Foreskin keratinocyte (primary cell): ENCODE measurements at places on chromosomes 6 and 20. TPM values are rescaled to one million over a fixed set of nuclear protein-coding genes. Genes with fewer than 3 reads are reported as not detected.

The OTOR gene
- total RNA-seq, result not detected in 2 replicates

The LAMA2 gene
- total RNA-seq, result 0.49 and 0.92 TPM in 2 replicates

The UNC93A gene
- not detected in 2 replicates for total RNA-seq

The TCFL5 gene
- total RNA-seq, result 13.6 and 15.8 TPM in 2 replicates

The HTR1E gene
- not detected in 2 replicates for total RNA-seq

The CCDC167 gene
- total RNA-seq, result 24.8 and 27.4 TPM in 2 replicates

The SRMS gene
- total RNA-seq, result 0.11 and 0.17 TPM in 2 replicates

The ENPP3 gene
- total RNA-seq, result not detected in 2 replicates

The SLC35B2 gene
- total RNA-seq, result 76.7 and 77.0 TPM in 2 replicates

The NTSR1 gene
- total RNA-seq, result 2.3 and 2.8 TPM in 2 replicates

The TMEM244 gene
- not detected in 2 replicates for total RNA-seq

The MCCD1 gene
- not detected in 2 replicates for total RNA-seq

The BTBD3 gene
- total RNA-seq, result 15.8 and 17.9 TPM in 2 replicates

The EGFL8 gene
- total RNA-seq, result 3.6 and 3.8 TPM in 2 replicates

The EMILIN3 gene
- total RNA-seq, result 0.04 TPM in 1 of 2 replicates, not detected in the other

The TREM1 gene
- not detected in 2 replicates for total RNA-seq

The MAP7 gene
- total RNA-seq, result 20.8 and 25.4 TPM in 2 replicates

The MOG gene
- total RNA-seq, result not detected in 2 replicates

The SAMD10 gene
- 1.7 and 1.8 TPM in 2 replicates for total RNA-seq

The SASH1 gene
- total RNA-seq, result 7.3 and 7.8 TPM in 2 replicates

The ESF1 gene
- 16.9 and 21.2 TPM in 2 replicates for total RNA-seq

The CLVS2 gene
- not detected in 2 replicates for total RNA-seq

The KCNK5 gene
- total RNA-seq, result 0.04 TPM in 1 of 2 replicates, not detected in the other

The CD24 gene
- 251 and 321 TPM in 2 replicates for total RNA-seq
